ENCODE measurements at places on chromosomes 16 and 17.

DNA sequence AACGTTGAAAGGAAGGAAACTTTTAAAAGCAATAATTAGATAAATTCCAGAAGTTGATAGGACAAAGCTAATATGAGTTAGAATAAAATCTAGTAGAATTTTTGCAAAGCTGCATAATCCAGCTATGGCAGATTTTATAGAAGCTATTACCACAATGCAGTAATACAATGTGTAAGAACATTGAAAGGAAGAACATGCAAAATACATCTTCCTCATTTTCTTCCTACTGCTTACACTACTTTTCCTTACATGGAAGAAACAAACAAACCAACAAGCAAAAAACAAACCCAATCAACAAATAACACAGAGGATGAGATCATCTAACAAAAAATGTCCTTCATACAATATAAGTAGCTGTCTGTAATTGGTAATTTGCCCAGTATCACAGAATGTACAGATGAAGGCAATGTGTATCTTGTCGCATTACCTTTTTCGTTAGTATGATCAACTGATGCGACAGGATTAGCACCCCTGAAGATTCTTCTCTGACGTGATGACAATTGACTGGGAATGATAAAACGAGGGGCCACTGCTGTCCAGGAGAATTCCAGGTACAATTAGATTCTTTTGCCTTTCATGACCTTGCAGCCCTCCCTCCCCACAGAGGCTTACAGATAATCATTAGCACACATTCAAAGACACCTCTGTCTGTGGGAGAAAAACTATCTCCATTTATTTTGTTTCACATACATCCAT is 21.2 kb upstream of the LRRC37A start:
- no peak for DNase-seq

DNA sequence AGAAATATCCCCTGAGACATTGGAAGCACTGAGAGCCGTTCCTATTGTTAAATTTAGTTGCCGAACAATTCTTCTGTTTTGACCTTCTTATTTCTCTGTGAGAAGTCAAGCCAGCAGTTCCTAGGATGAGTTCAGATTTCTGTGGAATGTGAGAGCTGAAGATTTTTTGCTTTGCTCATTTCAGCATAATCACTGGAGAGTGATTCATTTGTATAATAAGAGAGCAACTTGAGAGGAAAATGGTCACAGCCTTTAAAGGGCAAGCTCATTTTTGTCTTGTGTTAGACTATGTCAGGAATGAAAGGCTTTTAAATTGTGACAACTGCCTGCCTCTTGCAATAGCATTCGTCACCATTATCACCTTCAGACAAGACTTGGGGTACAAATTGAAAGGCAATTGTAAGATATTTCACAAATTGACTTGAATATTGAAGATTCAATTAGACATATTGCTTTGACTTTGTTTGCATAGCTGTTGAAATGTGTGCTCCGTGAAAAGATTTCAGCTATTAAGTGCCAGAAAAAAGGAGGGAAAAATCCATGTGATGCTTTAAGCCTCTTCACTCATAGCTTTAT is 900.0 kb upstream of the GOT2 start:
- DNase-seq, result no peak

GRCh38 chr17:77651988-77652387 is 306.5 kb upstream of the TNRC6C start:
- DNase-seq, result no peak

- DNase-seq, result no peak
These were observed 16.4 kb upstream of the SEC14L1 start for GRCh38 chr17:77124192-77124889.

DNA sequence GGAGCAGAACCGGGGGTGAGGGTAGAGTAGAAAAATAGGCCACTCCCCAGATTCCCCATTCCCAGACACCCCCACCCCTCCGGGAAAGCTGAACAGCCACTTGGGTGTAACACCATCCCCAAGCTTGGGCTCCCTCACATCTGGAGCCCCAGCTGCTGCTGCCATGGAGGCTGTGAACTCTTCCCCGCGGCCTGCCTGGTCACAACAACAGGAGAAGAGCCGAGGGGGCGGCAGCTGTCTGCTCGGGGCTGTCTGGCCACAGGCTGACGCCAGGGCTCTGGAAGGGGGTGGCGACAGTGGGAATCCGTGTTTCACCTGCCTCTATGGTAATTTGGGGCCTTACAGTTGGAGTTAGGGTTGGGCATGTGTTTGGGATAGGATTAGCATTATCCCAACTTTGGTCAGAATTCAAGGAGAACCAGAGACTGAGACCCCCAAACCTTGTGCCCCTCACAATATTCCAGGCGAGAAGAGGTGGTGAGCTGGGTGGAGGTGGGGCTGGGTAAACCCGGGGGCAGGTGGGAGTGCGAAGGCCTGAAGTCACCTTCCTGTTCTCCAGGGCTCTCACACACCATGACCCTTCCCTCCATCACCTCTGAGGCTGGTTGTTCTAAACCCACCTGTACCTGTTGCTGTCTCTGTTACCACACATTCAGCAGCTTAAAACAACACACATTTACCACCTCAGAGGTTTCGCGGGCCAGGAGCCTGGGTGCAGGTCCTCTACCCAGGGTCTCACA is 29.7 kb upstream of the NXPH3 start:
- no peak for DNase-seq

GRCh38 chr17:43878260-43879175 is 28.8 kb downstream of the MPP2 start:
- no peak for DNase-seq

GRCh38 chr17:80006811-80007752 is 28.6 kb downstream of the TBC1D16 start:
- no peak for DNase-seq

DNA sequence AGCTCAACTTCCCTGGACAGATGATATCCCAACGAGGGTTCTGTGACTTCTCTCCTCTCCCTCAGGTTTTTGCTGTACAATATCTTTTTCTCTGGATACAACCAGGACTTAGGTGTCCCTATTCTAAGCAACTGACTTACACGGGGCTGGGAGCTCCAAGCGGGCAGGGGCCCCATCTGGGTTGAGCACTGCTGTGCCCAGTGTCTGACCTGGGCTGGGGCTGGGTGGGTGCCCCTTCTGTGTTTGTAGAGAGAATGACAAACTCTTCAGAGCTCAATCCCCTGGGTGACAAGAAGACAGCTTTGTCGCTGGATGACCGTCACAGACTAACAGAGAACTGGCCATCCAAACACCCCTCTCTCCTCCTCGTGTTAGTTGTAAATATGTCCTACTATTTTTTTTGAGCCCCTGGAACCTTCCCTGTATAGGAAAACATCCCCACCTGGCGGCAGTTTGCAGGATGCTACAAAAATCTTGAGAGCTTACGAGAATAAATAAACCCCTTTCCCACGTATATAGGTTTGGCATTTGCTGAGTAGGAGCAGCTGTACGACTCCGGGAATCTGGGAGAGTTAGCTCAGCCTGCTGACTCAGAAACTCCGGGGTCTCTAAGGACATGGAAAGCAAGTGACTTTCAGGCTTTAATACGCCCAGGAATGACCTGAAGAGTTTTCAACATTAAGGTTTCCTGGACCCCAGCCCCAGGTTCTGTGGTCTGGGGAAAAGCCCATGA is 23.7 kb upstream of the RCVRN start:
- DNase-seq, result no peak

- DNase-seq, result no peak
These were observed 914.9 kb downstream of the KCNJ2 start for GRCh38 chr17:71084219-71084618.

- DNase-seq, result no peak
These were observed 197.4 kb downstream of the SPECC1 start for GRCh38 chr17:20206591-20206990.

GRCh38 chr17:29640981-29641642 is 18.4 kb upstream of the CORO6 start:
- no peak for DNase-seq

DNA sequence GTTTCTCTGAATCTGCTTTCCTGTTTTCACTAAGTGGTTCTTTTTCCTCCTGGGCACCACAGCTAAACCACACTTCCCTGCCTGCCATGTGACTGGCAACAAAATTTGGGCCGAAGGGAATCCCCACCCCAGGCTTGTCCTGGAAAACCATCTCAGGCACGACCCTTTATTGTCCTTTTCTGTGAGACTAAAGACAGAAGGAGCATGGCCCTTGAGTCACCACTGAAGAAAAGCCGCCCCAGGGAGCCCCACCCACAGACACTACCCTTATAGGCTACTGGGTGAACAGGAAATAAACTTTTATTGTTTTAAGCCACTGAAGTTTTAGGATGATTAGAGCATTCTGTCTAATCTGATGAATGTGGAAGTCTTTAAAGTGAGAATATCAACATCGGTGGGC is 88.6 kb upstream of the BRD7 start:
- no peak for DNase-seq

GRCh38 chr16:86519649-86520316 is 9.5 kb downstream of the FOXF1 start:
- DNase-seq, result no peak

- DNase-seq, result no peak
These were observed 282.4 kb upstream of the EEF2KMT start for GRCh38 chr16:5379954-5380353.

DNA sequence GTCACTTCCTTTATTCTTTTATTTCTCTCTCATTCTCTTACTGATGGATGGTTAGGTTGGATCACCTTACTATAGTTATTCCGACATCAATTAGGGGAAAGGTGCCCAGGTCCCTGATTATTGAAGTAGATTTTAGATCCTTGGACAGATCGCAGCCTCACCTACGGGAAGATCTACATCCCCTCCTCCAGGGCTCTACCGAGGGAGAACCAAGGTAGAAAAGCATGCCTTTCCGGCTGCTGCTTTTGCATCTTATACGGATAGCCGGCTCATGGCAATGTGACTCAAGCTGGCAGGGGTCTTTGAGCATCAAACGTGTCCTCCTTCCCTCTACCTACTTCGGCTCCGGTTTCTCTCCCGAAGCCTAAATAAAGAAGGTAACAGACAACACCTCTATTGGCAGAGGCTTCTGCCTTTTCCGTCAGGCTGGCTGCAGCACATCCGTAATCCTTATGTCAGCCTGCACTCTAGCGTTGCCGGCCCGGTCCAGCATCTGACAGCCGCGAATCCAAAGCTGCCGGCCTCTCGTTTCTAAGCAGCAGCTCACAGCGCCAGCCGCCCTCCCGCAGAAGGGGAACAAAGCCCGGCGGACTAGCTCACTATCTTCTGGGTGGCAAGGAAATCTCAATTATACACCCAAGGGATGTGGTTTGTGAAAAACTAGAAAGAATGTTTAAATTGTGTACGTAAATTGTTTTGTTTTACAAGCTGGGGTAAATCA is 46.9 kb downstream of the IRX6 start:
- no peak for DNase-seq

DNA sequence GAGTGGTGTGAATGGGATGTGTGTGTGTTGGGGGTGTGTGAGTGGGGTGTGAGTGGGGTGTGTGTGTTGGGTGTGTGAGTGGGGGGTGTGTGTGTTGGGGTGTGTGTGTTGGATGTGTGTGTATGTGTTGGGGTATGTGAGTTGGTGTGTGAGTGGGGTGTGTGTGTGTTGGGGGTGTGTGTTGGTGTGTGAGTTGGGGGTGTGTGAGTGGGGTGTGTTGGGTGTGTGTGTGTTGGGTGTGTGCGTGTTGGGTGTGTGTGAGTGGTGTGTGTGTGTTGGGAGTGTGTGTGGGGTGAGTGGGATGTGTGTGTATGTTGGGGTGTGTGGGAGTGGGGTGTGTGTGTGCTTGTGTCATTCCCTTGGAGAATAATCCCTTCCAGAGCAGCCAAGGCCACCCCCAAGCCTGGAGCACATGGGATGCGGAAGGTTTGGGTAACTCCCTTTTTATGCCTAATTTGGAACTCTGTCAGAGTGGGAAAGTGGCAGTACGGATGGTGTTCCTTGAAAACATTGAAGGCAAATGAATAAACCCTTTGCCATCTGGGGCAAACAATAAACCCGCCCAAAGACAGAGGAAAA is 14.3 kb downstream of the RNF213 start:
- no peak for DNase-seq

GRCh38 chr16:1526608-1527555 is 6.6 kb upstream of the TMEM204 start:
- no peak for DNase-seq

DNA sequence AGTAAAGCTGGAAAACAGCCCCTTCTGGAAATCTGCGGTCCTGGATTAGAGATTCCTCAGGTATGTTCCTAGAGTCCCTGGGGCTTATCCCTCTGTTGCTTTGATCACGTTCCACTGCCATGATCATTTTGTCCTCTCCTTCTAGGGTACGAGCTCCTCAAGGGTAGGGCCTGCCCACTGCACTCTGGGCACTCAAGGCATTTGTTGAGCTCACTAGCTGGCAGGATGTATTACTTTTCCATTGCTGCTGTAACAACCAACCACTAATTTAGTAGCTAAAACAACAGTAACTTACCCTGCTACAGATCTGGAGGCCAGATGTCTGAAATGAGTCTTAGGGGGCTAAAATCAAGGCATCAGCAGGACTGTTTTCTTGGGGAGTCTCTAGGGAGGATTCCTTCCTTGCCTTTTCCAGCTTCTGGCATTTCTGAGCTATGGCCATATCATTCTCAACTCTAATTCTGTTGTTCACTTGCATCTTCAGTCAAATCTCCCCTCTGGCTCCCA is 65.7 kb downstream of the ARSG start:
- no peak for DNase-seq

DNA sequence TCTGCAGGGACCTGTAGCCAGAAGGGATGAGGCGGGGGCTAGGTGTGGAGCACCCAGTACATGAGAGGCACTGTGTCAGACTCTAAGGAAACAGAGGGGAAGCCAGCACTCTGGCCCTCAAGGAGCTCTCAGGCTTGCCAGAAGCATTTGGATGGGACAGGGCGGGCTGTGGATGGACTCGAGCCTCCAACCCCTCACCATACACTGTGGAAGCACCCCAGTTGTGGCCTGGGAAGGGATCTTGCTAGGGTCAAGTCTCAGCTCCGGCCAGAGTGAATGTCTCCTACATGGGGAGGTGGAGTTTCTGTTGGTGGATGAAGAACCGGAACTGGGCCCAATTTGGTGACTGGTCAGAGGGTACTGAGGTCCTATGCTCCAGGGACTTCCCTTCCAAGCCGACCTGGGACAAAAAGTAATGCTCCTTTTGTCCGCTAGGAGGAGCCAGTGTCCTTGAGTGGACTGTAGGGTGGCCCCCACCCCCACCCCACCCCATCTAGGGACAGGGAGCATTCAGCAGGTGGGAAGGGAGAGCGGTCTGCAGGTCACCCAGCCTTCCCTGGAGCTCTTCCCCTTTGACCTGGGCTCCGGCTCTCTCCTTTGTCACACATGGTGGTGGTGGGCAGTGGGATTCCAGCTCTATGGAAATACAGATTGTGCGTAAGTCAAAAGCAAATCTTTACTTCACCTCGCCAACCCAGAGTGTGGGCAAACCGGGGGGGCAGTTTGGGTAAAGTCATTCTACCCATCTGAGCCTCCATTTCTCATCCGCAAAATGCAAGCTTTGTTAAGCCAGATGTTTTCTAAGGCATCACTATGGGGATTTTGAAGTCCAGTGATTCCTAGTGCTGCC is 20.4 kb upstream of the PHB1 start:
- DNase-seq, result no peak

All from NCI-H2081 treated with DMSO at 0.1 percent for 48 hours (cell line).